ENCODE measurements at places on chromosomes 13 and 19.

- DNase-seq, result no peak
Measured at GRCh38 chr19:3028305-3029064, 595 bp downstream of the TLE2 start.

DNA sequence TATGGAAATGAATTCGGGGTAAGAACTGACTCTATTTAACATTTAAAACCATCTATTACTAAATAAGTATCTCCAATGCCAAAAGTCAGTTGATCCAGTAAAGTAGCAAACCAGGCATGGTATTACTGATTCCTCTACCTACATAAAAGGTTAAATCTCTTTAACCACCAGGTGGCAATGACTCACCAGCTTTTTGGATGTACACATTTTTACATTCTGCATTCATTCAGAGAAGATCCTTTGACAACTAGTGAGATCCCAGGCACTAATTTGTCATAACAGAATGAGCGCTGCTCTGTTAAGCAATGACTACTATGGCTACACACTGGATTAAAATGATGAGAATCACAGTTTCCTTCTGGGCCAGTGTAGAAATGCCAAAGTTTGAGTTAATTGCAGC, 329.8 kb upstream of the GPC6 start:
- no peak for DNase-seq

DNA sequence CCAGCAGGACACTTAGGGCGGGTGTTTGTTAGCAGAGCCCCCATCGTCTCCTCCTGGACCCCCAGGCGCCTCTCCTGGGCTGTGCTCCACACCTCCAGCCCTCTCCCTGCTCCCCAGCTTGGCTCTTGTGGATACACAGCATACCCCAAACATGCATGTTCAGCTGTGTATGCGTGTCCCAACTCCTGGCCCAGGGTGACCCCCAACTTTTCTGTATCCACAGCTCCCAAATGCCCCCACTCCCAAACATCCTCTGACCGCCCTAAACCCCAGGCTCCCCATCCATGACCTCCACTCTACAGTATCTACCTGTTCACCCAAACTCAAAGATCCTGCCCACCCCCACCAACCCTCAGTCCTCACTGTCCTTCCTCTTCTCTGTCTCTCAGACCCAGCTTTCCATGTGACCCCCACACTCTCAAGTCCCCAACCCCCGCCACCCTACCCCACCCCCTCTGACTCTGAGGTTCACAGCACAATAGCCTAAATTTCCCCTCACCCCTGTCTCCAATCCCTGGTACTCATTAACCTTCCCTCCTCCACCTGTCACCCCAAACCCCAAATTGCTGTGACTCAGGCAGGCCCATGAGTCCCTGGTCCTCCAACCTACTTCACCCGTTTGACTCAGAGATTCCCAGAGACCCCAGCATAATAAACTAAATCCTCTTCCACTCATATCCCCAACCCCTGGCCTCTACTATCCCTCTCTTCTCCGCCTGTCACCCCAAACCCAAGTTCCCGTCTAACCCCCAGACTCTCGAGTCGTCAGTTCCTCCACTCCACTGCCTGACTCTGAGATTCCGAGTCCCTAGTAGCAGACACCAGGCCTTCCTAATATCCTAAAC, 968 bp downstream of the UBE2M start:
- no peak for DNase-seq

- no peak for DNase-seq
Measured at GRCh38 chr19:17807731-17808316, 12.9 kb downstream of the B3GNT3 start.

GRCh38 chr19:41431426-41432386, 4.5 kb upstream of the B3GNT8 start:
- no peak for DNase-seq
